ENCODE measurements at places on chromosomes 2 and 18.

- DNase-seq, result no peak
Measured at GRCh38 chr2:174836377-174836994, 72.2 kb upstream of the CHRNA1 start.

- DNase-seq, result peak; percentile 49
Measured at GRCh38 chr18:3458378-3458777, 8.4 kb downstream of the TGIF1 start.

DNA sequence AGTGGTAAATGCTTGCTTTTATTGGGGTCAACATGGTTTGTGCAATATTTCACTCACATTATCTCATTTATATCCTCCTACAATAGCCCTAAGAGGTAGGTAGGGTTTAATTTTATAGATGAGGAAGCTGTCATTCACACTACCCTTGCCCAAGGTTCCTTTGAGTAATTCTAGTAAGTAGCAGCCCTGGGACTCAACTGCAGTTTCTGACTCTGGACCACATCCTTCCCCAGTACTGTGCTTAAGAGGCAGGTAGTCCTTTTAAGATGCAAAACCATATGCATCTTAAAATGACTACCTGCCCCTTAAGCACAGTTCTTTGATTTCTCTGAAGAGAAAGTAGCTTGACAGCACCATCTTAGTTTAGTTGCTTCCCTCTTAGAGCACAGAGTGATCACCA, 15.7 kb upstream of the NT5C1B start:
- no peak for DNase-seq

DNA sequence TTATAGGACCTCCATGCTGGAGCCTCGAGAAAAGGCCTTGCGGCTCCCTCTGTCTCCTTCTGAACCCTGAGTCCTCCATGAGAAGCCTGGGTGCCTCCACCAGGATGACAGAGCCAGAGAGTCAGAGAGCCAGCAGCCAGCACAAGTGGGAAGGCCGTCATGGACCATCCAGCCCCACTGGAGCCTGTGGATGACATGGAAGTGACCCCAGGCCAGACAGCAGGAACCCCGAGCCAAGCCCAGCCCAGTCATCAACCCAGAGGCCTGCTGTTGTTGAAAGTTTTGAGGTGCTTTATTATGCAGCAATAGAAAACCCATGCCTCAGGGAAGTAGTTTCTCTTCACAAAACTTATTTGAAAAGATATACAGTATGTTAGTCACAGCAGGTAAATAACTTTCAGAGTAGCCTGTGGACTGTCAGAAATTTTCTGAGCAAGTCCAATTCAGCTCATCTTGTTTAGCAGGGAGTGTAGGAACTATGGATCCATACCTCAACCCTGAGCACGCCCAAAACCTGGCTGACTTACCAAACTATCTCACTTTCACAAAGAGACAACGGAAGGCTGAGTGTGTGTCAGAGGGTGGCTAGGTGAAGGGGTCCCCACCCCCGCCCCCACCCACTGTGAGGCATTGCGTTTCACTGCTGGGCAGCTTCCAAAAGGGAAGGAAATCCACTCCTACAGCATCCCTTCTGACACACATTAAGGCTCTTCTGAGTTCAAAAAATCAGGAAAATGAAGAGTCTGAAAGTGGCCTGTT, 79.9 kb upstream of the NDUFV2 start:
- no peak for DNase-seq

DNA sequence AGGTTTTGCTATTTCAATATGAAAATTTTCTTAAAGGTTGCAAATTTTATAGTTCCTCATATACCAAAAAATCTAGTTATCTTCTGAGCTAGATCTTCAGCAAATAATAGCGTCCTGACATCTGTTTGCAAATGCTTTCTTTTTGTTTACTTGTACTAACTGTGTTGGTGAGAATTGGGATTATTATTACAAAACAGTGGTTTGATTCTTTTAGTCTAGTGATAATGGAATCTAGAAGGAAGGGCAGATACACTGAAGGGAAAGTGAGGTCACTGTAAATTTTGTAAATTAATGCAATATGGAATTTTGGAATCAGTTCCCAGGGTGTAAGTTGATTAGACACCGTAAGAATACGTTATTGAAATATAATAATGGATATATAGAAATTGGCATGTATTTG, 36.2 kb upstream of the NT5C1B start:
- no peak for DNase-seq

DNA sequence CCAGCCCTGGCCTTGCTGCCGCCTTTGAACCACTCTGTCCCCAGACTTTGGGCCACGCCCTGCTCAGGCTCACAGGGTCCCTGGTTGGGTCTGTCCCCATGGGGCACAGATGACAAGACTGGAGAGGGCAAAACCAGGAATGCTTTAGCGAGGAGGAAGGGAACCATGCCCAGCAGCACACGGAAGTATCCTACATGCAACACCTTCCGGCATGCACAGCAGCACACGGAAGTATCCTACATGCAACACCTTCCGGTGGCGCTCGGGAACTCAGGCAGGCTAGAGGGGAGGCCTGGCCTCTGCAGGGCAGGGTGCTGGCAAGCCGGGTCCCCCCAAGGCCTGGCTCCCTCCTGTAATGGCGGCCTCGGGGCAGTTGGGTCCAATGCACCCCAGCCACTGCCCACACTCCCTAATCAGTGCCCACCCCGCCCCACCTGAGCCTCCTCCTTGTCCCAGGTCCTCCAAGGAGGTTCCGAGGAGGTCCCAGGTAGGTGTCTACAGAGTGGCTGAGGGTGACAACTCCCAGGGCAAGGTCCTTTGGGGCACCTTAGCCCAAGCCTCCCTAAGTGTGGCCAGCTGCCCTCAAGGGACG, 33.6 kb upstream of the SNED1 start:
- no peak for DNase-seq

- DNase-seq, result no peak
Measured at GRCh38 chr2:128940378-128940777, 621.7 kb upstream of the HS6ST1 start.

- no peak for DNase-seq
Measured at GRCh38 chr2:204127238-204127637, 190.7 kb downstream of the ICOS start.

GRCh38 chr2:239201531-239201876, 199.3 kb downstream of the HDAC4 start:
- no peak for DNase-seq

- DNase-seq, result no peak
Measured at GRCh38 chr2:113795405-113795920, 39.0 kb upstream of the SLC35F5 start.

GRCh38 chr18:58316396-58317342, 272.6 kb downstream of the NEDD4L start:
- no peak for DNase-seq

GRCh38 chr2:112812318-112813267, 24.0 kb downstream of the IL1B start:
- DNase-seq, result no peak
